OCI-M1 (cell line): ENCODE measurements at places on chromosomes 3 and 15.

DNA sequence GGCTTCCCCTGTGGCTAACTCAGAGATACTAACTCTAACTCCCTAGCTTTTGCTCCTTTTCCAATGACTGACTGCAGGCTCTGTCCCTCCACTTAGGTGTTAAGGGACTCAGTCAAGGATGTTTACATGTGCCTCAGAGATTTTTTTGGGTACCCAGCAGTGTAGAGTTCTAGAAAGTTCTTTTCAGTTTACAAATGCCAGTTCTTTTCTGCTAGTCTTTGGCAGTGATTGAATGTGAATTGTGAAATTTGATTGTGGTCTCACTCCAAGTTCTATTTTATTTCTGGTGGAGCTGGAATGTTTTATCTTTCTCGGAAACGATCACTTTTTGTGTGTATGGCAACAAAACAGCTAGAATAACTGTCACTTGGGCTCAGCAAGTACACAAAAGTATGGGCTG is 60.6 kb downstream of the IL1RAP start:
- DNase-seq: no peak

- DNase-seq: no peak
Observed at GRCh38 chr3:56086355-56086754, 381.9 kb downstream of the ERC2 start.

DNA sequence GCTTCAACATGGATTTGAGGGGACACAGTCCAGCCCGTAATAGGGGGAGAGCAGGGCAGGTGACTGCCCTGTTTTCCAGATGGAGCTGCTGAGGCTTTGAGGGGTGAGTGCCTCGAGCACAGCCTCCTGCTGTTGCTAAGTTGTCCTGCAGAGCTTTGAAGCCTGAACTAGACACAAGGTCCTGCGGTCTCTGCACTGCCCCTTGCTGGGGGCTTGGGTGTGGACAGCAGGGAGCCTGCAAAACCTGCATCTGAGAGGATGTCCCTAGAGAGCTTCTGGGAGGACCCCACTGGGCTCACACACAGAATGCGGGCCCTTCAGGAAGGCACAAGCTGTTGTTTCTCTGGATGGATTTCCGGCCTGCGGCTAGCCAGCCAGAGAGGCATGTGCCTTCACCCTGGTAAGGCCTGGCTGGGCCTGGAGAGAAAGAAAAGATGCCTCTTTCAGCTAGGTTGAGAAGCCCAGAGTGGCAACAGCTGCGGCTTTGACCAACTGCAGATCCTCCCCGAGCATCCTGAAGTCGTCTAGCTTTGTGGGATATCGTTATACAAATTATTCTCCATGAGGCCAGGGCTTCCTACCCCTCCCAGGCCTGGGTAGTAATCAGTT is 226.2 kb downstream of the SLCO3A1 start:
- no peak for DNase-seq

DNA sequence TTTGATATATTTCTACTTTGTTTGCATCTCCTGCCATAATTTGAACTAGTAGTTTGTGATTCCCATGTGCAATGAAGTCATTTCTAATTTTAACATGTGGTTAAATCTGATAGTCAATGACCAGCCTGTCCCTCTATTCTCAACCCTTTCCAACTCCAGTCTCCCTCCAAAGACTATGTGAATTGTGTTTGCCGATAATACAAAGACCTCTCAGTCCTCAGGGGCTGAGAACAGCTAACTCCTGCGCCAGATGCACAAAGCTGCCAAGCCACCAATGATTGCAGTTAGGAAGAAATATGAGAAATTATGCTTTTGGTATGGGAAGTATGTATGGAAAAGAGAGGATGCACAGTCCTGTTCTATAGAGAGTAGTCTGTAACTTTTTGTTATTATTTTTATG is 54.0 kb downstream of the KCNH8 start:
- no peak for DNase-seq

GRCh38 chr3:69113536-69113935 is 8.9 kb downstream of the LMOD3 start:
- peak; percentile 58 for DNase-seq

DNA sequence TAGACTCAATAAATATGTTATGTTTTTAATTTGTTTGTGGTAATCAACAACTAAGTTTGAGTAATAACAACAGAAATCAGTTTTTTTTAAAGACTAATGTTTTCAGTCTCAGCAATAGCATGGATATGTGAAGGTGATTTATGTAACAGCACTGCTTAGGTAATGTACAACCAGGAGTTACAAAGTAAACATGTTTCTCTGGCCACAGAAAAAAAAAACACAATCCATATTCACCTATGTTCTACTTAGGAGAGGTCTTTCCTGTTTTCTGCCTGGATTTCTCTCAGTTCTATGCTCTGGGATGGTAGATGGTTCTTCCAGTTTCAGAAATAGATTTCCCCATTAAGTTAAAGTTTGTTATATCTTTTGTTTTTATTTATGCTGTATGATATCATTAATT is 579.4 kb downstream of the SI start:
- no peak for DNase-seq

GRCh38 chr3:134885877-134886621 is 91.0 kb downstream of the EPHB1 start:
- peak; percentile 5 for DNase-seq

DNA sequence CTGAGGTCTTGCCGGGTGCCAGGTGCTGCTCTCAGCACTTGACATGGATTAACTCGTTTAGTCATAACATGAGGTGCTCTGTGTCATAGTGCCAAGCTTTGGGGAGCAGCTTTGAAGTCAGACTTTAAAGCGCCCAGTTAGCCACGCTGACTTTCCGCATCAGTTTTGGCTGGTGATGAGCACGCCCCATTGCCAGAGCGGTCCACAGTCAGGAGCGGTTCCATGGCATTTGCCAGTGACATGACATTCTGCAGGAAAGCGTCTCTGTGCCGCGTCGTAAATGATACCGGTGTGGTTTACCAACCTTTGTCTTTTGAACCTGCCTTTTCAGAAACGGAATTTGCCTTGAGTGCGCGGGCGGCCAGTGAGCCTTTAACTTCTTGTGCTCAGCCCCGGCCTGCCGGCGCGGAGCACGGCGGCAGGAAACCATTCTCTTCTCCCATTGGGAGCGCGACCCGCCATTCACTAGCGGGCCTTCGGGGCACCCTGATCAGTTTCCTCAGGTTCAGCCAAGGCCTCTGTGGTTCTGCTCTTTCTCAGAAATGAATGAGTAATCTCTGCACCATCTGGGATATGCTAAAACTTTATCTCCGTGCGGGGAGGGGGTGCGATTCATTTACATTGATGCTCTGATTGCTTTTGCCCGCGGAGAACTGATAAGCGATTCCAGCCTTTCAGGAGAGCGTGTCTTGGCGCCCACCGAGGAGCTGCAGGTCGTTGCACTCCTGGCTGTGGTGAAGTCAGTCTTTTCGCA is 1.7 kb upstream of the SLC2A2 start:
- no peak for DNase-seq

DNA sequence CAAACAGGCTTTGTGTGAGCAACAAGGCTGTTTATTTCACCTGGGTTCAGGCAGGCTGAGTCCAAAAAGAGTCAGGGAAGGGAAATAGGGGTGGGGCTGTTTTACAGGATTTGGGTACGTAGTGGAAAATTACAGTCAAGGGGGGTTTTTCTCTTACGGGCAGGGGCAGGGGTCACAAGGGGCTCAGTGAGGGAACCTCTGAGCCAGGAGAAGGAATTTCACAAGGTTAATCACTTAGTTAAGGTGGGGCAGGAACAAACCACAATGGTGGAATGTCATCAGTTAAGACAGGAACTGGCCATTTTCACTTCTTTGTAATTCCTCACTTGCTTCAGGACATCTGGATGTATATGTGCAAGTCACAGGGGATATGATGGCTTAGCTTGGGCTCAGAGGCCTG is 1592.8 kb upstream of the GBE1 start:
- no peak for DNase-seq

- peak; percentile 41 for DNase-seq
Observed at GRCh38 chr3:183210341-183210740, 42.7 kb upstream of the B3GNT5 start.

GRCh38 chr3:23594894-23595670 is 210.7 kb upstream of the UBE2E1 start:
- no peak for DNase-seq
